ENCODE measurements at places on chromosomes 5 and 9.

- no peak for DNase-seq
These were observed 244.5 kb upstream of the VLDLR start for GRCh38 chr9:2377117-2377516.

DNA sequence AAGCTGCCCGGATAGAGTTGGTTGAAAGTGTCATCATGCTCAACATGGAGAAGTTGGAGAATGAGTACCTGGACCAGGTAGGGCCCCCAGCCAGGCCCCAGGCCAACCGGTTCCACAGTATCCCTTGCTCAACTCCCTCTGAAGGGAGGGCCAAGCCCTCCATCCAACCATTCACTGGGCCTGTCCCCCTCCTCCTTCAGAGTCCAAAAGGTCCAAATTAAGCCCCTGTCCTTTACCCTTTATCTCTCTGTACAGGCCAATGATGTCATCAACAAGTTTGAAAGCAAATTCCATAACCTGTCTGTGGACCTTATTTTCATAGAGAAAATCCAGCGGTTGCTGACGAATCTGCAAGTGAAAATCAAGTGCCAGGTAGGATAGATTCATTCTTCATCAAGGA is 47.2 kb downstream of the CCDC180 start:
- DNase-seq = no peak

GRCh38 chr5:141742866-141743851 is 61.1 kb upstream of the ARAP3 start:
- DNase-seq = peak; percentile 24

DNA sequence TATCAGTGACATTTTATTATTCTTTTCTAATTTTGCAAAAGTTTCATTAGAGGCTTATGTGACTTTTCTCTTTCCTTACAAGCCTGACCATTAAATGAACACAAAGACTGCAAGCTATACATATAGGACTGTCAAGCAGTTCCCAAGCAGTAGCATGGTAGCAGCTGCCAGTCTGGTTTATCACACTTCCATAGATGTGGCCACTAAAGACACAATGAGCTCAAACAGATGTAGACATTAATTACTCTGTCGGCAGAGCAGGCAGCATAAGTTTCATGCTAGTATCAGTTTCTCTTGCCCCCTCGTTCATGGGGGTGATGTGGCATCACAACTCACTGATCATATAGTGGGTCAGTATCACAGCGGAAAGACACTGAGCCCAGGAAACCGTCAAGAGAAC is 89.5 kb downstream of the CDH10 start:
- no peak for DNase-seq

DNA sequence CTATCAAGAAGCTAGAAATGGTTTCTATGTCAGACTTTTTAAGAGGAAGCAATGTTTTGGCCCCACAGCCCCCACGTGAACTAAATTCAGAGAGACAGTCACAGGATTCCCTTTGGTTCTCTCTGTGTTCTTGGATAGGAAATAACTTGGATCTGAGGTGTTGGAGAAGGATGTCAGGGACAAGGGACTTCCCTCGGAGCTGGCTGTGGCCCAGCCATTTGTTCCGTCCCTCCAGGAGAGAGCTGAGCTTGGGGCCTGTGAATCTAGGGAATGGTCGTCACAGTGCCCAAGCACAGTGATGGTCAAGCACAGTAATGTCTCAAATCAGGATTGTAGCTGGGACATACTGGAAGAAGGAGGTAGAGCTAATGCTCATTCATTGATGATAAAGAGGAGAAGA is 2.0 kb downstream of the C7 start:
- no peak for DNase-seq

DNA sequence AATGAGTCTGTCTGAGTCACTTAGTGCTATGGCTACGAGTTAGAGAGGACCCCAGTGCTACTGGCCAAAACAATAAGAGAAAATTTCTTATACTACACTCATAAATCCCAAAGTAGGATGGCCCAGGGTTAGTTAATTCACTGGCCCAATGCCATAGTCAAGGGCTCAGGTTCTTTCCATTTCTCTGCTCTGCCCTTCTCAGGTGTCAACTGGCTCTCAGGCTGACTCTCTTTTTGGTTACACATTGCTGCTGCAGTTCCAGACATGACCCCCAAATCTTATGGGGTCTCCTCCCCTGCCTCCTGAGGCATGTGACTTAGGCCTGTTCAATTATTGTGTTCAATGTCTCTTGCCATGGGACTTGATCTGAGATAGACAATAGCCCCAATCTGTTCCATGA is 70.4 kb downstream of the ARHGEF37 start:
- no peak for DNase-seq

DNA sequence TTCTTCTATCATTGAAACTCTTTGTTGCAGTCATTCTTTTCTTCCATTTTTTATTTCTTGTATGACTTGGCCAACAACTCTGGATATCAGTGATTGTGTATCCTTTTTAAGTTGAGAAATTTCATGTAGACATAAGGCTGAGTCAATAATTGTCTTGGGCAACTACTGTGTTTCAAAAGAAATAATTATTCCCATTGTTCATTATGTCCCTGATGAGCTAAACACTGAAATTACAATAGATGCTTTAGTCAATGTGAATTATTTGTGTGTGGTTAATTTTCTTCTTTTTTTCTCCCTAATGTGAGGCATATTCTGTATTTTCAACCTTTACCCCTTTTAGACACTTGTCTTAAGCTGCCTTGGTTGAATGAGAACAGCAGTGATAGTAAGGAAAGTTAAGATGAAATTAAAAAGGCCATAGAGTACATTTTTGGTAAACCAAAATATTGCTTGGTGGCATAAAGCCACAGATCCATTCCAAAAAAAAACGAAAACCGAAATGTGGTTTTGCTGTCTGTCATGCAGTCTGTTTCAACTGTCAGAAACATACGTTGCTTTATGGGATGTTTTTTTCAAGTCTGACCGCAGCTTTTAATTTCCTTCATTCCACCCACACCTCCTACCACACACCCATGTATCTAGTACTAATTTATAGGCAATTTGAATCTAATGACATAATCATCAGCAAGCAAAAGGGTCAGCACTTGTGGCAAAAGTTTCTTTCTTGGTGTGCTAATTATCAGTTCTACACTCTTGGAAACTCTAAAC is 21.1 kb downstream of the TLE4 start:
- no peak for DNase-seq

- no peak for DNase-seq
These were observed 49.2 kb downstream of the STX17 start for GRCh38 chr9:99955606-99956005.

DNA sequence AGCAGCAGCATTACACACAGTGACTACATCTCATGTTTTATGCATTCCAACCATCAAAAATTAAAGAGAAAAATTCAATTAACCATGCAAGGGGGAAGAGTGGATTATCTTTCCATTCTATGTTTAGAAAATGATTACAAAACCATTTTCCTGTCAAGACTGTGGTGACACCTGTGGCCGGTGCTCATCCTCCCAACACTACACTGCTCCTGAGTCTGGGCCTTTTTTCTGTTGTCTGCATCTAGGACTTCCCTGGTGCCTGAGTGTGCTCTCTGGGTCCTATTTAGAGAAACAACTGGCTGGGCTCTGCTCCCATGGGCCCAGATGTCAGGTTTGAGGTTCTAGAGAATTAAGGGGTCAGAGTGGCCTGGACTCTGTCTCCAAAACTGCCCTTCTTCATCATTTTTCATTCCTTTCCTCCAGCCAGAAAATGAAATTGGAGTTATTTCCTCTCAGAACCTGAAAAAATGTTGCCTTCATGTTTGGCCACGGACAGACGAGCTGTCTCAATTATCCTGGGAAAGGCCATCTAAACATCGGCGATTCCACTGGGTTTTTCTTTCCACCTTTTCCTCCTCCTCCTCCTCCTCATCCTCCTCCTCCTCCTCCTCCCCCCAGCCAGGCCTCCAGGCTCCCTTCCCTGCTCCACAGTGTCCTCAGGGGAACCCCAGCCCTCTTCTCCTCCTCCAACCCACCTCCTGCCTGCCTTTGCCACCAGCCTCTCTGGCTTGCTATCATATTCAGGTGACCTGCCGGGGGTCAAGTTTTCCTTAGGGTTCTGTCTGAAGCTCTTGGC is 11.4 kb upstream of the ARSI start:
- no peak for DNase-seq

GRCh38 chr5:138975098-138975847 is 100.1 kb upstream of the LRRTM2 start:
- peak; percentile 29 for DNase-seq

DNA sequence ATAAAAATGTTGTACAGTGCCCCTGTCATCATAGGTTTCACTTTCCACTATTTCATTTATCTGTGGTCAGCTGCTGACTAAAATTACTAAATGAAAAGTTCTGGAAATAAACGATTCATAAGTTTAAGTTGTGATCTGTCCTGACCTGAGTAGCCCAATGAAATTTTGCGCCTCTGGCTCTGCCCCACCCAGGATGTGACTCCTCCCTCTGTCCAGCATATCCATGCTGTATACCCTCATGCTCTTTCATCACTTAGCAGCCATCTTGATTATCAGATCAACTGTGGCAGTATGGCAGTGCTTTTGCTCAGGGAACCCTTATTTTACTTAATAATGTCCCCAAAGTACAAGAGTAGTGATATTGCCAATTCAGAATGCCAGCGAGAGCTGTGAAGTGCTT is 97.3 kb downstream of the STARD4 start:
- peak; percentile 4 for DNase-seq

- DNase-seq = peak; percentile 21
These were observed 63.4 kb downstream of the DENND1A start for GRCh38 chr9:123866497-123866896.

- DNase-seq = no peak
These were observed 19.1 kb upstream of the JADE2 start for GRCh38 chr5:134506054-134507039.

DNA sequence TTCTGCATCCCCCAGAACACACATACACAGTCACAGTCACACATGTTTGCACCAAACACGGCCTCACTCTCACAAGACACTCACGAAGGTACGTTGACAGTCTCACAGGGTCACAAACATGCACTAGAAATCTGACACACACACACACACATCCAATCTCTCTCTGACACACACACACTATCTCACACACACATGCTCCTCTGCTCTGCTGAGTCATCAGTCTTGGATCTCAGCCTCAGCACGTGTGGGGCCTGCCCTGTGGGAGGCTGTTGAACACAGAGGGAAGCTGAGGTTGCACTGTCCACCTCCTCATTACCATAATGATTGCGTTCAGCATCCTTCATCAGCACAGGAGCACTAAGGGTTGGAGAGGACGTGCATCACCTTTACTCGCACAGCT is 188.8 kb downstream of the MTRR start:
- DNase-seq = no peak

- DNase-seq = no peak
These were observed 171.4 kb downstream of the RAB3C start for GRCh38 chr5:58754250-58754649.

DNA sequence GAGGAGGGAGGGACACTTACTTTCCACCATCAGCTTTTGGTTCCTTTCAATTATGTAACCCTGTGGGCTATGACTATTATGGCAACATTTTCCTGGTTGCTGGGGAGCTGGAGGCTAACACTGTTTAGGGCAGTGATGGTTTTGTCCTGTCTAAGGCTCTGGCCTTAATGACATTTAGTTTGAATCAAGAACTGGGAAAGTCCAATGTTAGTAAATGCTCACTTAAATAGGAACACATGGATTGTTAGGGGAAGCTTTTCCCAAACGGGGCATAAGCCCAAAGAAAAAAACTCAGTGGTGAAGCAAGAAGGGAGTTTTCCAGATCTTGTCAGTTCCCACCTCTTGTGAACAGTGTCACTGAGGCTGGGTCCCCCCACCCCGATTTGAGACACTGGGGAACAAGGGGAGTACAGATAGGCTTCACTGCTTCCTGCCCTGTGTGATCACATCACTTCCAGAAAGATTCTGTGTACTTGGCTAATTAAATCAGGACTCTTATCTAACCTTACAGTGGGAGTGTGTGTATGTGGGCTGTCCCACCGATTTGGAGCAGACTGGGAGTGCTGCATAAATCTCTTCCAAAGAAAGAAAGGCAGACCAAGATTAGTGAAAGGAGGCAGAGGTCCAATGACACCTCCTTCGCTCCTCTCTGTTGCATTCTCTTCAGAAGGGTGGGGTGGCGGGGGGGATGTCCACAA is 206.4 kb downstream of the PTTG1 start:
- DNase-seq = peak; percentile 34

DNA sequence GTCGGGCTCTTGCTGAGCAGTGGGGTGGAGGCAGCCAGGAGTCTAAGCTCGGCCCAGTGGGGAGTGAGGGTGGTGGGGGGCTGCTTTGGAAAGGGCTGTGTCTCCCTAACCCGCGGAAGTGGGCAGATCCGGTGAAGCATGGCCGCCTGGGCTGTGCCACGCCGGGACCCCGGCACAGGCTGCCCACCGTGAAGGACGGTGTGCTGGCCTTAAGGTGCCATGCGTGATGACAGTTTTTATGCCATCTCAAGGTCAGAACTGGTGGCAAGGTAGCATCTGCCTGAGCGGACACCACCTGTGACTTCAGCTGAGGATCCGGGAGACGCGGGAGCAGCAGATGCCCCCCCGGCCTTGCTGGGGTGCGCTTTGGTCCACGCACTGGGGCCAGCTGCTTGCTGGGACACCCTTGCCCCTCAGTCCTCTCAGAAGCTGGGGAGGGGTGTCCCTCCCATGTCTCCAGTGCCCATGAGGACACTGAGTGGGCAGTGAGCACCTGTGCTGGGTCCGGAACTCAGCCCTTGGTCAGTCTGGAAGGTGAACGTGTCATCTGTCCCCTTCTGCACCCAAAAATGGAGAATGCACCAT is 53.9 kb downstream of the AHRR start:
- DNase-seq = no peak

DNA sequence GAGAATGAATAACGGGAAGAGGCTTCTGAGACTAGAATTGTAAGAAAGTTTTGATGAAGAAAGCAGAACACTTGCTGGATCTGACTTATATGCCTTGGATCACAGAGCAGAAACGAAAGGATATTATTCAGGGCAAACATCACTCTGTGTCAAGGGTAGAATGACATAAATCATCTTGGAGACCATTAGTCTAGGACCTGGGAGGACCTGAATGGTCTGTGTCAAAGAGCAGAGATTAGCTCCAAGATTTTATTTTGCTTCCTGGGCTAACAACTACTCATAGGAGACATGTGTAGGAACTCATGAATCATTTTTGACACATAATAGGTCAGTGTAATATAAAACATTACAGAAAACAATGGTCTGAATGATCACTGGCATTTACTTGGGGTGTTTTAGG is 417.9 kb downstream of the SLCO4C1 start:
- DNase-seq = no peak

Data from suppressor macrophage treated with lipopolysaccharide for 4 hours (primary cell).